ENCODE measurements at places on chromosomes 11 and 22.

DNA sequence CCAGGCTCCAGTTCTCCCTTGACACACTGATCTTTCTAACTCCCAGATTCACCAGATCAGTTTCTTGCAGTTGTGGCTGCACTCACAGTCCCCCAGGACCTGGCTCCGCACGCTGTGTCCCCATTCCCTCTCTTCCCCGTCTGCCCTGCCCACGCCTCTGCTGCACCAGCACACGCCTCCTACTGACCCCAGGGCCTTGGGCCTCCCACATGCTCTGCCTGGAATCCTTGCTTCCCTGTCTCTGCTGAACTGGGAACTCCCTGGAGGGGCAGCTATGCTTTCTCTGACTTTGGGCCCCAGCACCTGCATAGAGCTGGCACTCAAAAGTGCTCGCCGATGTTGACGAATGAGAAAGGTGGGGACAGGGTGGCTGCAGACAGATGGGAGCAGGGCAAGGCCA, 68.9 kb downstream of the MYO7A start:
- no peak for DNase-seq

GRCh38 chr11:120057595-120058581, 80.0 kb downstream of the TRIM29 start:
- no peak for DNase-seq

DNA sequence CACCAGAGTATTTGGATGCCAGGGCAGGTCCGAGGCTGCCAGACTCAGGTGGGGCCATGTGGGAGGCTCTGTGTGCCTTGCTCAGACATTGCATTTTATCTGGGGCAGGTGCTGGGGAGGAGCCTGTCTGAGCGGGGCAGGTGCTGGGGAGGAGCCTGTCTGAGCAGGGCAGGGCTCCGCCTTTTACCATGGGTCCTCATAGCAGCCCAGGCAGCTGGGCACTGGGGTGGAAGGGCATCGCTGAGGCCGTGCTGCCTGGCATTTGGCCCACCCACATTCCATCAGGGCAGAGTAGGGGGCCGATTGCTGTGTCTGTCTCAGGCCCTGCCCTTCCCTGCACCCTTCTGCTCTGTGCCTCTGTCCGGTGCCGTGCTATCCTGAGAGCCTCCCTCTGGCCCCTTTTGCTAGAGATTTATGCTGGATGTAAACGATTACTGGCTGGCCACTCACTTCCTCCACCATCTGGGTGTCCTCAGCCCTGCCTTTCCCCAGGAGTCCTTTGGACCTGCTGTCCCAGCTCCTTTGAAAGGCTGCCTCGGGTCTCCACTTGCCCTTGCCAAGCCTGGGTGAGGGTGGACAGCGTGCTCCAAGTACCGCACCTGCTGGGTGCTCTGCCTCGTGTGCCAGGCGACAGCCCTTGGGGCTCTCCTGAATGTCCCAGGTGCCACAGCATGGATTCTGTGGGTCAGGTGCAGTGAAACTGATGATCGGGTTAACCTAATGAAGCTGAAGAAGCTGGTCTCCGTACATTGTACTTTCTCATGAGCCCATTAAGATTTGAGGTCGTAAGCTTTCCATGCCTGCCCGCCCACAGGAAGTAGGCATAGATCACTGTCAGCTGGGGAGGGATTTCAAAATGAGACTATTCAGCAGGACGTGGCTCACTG, 281.6 kb downstream of the TBC1D22A start:
- peak; percentile 27 for DNase-seq

GRCh38 chr22:29635734-29636357, 32.4 kb downstream of the NF2 start:
- DNase-seq = peak; percentile 65

GRCh38 chr11:86115542-86116385, 46.9 kb upstream of the PICALM start:
- no peak for DNase-seq

- no peak for DNase-seq
Measured at GRCh38 chr11:19181531-19182261, 20.1 kb downstream of the CSRP3 start.

Data from muscle of back (tissue), 13 donors.